ENCODE measurements at places on chromosomes 4 and X.

DNA sequence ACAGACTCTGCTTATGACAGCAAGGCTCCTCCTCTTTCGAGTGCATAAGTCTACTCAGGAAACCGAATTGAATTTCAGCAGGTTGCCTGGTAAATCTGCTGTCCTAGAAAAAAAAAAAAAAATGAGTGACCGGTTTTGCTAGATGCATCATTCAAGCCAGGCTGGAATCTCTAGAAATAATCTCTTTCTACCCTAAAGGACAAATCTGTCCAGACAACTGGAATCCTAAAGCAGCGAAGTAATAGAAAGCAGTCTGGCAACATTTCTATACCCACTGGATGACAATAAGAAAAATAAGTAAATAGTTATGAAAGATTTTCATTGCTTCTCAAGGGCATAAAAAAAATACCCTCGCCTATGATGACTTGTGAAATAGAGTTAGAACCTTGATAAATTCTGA is 703.5 kb downstream of the RPA4 start:
- no peak for DNase-seq

DNA sequence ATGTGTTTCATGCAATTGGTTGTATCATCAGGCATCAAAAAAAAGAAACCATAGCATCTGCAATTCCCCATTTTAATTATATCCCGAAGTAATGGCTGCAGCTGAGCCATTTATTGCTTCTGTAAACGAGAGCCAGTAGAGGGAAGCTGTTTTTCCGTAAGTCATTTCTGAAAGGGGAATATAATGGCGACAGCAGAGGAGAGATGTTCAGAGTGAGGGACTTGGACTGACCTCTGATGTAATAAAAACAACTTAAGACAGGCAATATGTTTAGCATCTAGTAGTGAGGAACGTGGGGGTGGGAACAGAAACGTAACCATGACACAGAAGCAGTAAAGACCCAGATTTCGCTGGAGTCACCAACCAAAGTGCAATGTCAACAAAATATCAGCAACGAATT is 31.5 kb upstream of the NAA11 start:
- DNase-seq = no peak

- DNase-seq = no peak
Measured at GRCh38 chrX:120697053-120697452, 67.2 kb upstream of the C1GALT1C1 start.

DNA sequence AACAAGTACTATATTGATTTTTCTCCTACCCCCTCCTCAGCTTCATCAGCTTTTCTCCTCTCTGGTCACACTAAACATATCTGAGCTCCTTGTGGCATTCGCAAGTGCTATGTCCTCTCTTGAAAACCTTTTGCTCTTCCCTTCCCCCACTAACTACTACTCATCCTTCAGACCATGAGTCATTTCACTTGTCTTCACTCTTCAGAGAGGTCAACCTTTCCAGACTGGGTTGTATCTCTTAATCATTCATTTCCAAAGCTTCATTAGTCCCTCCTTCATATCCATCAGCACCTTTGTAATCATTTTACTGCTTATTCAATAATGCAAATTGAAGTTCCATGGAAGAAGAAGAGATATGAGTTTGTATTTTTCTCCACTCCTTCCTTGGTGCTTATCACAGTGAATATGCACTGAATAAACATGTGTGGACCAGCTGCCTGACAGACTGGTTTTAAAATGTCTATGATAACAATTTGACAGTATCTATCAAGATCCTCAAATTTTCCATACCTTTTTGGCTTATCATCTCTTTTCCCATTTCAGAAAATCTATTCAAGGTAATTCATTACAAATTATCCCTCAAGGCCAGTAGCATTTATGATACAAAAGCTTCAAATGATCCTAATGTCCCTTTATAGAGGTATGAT is 28.4 kb downstream of the DDX60L start:
- no peak for DNase-seq

GRCh38 chrX:153646620-153647373 is at the start of gene DUSP9:
DUSP9 (plus strand) TSS chrX:153647203; CDS start chrX:153647954, 751 bp downstream.
- no peak for DNase-seq

- DNase-seq = no peak
Measured at GRCh38 chrX:118286066-118286762, 59.7 kb upstream of the WDR44 start.

DNA sequence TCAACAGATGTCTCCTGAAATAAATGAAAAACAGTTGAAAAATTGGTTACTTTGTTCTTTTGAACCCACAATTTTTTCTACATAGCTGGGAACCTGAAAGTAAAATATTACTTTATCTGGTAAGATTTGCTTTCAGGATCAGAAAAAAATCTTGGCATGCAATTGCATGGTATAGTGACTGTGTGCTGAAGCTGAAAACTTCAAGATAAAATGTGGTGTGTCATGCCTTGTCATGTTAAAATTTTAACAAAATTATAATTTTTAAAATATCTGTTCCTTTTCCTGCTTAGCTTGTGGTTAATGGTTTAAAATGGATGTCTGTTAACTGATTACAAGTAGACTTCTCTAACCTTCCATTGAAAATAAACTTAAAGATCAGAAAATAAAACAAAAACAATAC is 904.8 kb downstream of the PDHA2 start:
- DNase-seq = no peak

DNA sequence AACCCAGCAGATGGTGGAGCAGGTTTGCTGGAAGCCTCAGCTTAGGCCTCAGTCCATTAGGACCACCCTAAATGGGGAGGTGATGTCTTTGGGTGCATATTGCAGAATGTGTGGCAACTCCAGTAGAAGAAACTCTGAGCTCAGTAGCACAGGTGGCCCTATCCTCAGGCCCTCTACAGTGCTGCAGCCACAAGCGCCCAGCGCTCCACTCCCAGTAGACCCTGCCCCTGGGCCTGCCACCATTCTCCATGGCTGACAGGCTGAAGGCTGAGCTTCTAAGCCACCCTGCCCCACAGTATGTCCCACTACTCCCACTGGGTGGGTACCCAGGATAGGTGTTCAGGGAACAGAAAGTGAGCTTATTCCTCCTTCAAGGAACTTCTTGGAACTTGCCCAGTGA is 162.8 kb upstream of the MAMLD1 start:
- no peak for DNase-seq

DNA sequence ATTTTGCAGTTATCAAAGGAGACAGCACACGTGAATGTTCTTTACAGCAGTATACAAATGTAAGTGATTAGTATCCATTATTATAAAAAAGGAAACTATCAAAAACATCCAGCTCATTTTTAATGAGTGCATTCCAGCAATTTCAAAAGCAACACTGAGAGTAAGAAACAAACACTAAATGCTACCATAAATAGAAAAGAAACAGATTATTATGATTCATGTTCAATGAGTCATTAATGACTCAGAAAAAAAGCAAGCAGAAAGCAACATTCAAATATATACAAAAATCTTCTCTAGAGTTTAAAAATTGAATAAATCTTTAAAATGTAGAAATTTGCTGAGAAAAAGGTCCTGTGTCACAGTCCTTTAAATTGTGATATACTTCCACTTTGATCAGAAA is 346.5 kb upstream of the FMR1 start:
- no peak for DNase-seq

DNA sequence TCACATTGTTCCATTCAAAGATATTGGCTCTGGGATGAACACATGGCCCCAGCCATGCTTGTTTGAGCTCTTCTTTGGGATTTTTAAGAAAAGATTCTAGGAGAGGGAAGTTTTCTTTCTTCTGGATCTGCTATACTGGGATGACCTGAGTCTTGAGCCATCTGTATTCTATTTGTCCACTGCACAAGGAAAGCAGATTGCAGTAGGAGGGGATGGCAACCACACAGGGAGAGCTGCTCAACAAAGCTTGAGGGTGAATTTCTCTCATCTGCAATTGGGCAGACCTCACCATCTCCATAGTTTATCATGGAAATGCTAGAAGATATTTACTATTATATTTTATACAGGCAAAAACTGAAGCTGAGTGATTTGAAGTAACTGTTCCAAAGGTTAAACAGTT is 34.3 kb downstream of the ADH7 start:
- DNase-seq = no peak

- no peak for DNase-seq
Measured at GRCh38 chr4:149785696-149786431, 29.8 kb downstream of the IQCM start.

DNA sequence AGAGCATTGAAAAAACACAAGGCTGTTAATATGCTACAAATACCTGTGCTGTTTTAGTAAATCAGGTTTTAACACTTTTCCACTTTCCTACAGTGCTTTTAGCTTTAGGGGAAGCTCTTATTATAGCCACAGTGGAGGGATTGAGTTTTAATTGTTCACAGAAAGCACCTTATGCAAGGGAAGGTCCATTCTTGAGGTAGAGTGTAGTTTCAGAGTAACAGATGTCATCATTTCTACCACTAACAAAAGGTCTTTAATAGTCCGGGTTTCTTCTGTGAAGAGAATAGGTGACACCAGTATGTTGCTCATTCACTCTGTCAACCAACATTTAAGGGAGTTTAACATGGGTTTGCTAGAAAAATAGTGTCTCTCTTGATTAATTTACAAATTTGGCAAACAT is 104.4 kb downstream of the STIM2 start:
- no peak for DNase-seq

DNA sequence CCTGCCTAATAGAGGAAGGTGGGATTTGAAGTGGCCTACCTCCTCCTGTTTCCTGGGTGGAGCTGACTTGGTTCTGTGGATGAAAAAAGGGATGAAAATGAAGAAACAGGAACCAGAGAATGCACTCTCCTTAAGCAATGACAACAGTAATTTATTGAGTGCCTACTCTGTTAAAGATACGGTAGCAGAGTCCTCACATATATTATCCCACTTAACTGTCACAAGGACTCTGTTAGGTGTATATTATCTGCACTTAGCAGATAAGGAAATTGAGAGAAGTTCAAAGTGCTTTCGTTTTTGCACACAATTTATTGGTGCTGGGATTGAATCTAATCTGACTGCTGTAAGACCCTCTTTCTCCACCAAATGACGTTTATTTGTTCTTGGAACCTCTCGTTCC is 301.2 kb downstream of the PACRGL start:
- no peak for DNase-seq

DNA sequence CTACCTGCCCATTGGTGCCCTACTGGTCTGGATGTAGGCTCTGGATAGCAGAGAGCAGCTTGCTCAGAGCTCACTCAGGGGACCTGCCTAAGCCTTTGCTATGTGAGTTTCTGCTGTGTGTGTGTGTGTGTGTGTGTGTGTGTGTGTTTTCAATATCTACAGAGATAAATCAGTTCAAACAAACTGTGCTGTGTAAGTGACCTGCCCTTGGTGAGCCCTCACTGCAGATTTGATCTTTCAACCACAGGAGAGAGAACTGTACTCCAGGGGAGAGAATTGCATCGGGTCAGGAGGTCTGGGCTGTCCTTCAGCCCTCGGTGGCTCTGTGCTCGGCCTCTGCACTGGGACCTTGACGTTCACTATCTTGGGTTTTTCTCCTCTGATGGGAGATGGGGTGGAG is 35.0 kb upstream of the CDKN2AIP start:
- DNase-seq = no peak

- DNase-seq = no peak
Measured at GRCh38 chrX:23365541-23365940, 30.9 kb downstream of the PTCHD1 start.

GRCh38 chrX:143536176-143536575 is 18.9 kb upstream of the SPANXN3 start:
- no peak for DNase-seq

DNA sequence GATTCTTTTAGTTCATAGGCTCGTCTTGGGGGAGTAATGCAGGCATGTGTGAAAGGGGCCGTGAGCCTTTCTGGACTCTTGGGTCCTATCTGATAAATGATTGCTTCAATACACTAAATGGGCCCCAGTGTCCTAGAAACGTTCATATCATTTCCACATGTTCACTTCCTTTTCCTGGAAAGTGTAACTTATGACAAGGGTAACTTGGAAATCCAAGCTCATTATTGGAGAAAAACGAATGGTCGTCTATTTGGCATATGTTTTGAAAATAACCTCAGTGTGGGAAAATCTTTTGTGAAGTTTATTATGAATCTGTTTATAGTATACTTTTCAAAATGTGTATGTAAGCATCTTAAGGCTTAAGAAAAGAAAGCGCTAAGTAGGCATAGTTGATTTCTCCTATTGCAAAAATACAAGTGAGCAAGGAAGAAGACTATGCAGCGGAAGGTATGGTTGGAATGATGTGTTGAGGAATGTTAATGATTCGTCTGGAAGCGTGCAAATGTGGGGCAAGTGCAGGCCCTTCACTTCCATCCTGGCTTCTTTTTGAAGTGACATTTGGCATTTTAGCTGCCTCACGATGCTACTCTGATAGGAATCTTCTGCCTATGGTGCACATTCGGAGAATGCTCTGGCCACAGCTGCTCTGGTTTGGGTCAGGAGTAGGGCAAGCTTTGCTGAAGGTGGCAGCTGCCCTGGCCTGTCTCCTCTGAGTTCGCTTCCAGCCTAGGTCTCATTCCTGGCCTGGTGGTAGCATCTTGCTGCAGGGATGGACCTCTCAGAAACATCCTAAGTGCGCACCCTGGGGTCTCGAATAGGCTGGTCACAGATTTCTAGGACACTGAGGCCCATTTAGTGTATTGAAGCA is 49.5 kb upstream of the STOX2 start:
- no peak for DNase-seq

DNA sequence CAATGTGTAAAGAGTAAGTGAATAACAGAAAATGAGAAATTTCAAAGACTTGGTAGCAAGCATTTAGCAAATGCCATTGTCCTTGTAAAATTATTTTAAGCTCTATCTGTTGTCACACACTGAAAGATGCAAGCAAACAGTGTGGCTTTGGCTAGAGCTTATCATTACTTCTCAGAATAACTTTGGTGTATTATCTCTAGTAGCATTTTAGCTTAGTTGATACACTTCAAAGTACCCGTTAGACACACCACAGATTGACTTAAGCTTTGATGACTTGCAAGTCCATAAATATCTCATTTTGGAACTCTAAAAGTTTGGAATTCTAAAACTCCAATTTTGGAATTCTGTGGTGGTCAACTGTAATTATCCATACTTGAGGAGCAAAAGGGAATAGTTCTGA is 98.6 kb downstream of the PDLIM5 start:
- DNase-seq = no peak

DNA sequence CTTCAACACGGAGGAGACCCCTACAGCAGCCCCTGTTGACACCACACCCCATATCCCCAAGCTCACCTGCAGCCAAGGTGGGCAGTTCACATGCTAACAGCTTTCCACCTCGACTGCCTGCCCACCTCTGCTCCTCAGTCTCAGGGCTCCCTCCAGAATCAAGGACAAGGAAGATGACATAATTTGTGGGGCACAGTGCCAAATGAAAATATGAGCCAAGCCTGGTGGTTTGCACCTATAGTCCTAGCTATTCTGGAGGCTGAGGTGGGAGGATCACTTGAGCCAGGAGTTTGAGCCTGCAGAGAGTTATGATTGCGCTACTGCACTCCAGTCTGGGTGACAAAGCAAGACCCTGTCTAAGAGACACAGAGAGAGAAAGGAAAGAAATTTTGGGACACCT is 516.3 kb downstream of the BCOR start:
- no peak for DNase-seq

GRCh38 chr4:75287738-75288517 is 226.3 kb downstream of the RCHY1 start:
- DNase-seq = no peak

GRCh38 chr4:139689093-139689722 is 23.6 kb downstream of the MGST2 start:
- DNase-seq = no peak

GRCh38 chr4:110808351-110808878 is 185.5 kb upstream of the PITX2 start:
- DNase-seq = no peak

- DNase-seq = no peak
Measured at GRCh38 chr4:8045909-8046308, 106.2 kb upstream of the AFAP1 start.
